Tibial nerve (tissue), 4 donors: ENCODE measurements at places on chromosomes 3 and 15.

- no peak for DNase-seq
Observed at GRCh38 chr15:37107744-37108380, 7.5 kb upstream of the MEIS2 start.

DNA sequence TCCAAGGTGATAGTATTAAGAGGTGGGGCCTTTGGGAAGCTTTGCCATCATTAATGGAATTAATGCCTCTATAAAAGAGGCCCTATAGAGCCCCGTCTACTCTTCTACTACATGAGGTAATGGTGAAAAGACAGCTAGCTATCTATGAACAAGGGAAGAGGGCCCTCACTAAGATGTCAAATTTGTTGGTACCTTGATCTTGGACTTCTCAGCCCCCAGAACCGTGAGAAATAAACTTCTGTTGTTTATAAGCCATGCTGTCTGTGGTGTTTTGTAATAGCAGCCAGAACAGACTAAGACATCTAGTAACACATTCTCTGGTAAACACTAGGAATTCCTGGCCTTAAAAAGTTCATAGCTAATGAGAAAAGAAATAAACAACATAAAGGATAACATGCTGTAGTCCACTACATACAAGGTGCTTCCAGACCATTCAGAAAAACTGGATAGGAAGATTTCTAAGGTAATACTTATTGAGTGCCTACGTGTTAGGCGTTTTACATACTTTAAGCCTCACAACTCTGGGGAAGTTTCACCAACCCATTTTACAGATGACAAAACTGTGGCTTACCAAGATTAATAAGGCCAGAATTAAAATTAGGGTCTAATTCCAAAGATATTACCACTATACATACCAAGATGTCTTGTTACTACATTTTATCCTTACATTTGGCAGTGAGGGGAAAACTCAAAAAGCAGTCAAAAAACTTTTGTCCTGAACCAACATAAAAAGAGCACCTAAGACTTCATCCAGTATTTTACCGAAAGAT, 3.2 kb downstream of the UBE3A start:
- no peak for DNase-seq

DNA sequence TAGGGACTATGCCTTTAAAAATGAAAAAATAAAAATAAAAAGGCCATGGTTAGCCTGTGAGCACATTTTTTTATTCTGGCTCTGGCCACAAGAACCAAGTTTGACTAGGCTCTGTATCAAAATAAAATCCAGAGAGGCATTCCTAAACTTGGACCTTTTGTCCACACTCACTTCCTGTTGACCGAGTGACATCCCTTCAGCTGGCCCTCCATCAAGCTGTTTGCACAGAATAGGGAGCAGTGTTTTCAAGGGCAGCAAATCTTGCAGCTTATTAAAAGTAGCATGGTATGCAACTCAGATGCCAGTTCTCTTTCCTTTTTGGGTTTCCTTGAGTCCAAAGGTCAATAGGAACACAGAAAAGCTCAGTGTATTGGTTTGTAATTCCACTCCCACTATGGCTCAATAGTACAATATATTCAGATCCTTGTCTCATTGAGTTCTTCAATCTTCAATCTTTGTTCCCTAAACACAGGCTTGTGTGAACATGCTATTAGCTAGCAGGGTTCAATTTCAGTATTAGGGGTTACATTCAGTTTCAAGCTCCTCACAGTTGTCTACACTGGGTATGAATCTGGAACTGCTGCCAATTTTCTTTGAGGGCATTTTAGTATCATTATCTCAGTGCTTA, 244.5 kb downstream of the RBMS3 start:
- DNase-seq = peak; percentile 65

DNA sequence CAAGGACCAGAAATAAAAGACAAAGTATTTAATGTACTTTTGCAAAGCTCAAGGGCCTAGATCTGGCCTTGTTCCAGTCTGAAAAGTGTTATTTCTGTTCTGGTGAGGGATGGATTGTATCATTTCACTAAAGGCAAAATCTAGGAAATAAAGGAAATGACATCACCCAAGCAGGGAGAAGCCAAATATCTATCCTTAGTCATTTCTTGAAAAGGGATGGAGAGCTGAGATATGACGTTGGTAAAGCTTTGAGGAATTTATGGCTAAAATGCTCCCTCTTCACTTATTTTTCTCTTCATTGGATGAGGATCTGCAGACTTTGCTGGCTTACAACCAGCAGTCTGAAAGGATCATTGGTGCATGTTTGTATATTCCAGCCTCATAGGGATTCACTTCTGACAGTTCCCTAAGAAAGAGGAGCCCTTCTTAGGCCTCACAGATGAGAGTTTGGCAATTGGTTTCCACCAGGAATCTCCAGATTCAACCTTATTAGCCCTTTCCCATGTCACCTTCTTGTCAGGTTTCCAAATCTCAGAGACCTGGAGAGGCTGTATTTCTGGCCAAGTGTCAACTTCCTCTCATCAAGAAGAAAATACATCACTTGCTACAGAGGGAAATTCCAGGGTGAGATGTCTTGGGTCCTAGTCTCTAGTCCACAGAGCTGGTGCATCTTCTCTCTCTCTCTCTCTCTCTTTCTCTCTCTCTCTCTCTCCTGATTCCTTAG, 93.7 kb upstream of the BOC start:
- DNase-seq = no peak

DNA sequence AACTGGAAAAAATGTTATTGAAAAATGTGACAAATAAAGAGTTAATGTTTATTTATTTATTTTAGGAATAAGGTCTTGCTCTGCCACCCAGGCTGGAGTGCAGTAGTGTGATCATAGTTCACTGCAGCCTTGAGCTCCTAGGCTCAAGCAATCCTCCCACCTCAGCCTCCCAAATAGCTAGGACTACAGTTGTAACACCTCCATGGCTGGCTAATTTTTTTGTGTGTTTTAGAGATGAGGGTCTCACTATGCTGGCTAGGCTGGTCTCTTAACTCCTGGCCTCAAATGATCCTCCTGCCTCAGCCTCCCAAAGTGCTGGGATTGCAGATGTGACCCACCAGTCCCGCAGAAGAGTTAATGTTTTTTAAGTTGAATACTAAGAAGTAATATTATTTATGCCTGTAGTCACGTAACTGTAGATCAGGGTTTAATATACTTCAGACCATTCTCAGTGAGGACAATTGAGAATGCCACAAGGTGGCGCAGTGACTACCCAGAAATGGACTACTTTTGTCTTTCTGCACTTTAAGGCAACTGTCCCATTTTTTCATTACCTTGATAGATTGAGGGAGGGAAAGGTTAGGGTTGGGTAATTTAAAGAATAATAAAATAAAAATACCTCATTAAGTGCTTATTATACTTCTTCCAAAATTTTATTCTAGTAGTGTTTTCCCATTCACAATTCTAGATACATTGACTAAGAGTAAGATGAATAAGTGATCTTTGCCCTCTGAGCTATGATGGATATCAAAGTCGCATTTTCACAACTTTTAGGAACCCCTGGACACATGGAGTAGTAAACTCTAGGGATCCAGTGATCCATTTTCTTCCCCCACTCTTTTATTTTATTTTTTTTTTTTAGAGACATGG, 6.0 kb downstream of the MUC13 start:
- peak; percentile 85 for DNase-seq

GRCh38 chr15:66859688-66860253, 157.7 kb downstream of the SMAD6 start:
- no peak for DNase-seq

DNA sequence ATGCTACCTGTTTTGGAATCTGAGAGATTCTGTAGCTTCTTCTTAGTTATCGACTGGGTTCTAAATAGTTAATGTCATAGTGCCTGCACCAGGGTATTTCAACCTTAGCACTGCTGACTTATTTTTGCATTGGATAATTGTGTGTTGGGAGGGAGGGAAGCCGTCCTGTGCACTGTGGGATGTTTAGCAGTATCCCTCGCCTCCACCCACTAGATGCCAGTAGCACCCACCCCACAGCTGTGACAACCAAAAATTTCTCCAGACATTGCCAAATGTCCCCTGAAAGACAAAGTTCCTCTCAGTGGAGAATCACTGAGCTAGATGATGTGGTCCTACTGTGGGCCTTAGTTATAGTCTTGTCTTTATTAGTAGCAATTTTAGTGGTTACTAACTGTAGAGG, 88.3 kb downstream of the TGFBR2 start:
- no peak for DNase-seq

DNA sequence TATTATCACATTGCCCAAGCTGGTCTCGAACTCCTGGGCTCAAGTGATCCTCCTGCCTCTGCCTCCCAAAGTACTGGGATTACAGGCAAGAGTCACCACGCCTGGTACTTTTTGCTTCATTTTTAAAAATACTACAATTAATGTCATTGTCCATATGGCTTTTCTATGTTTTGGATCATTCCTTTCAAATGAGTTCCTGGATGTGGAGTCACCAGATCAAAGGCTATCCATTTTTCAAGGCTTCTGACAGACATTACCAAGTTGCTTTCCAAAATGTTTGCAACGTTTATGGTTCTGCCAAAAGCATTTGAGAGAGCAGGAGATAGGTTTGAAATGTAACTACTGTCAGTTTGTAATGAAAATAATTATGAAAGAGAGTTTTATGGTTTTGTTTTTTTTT, 34.2 kb upstream of the BCL2L10 start:
- DNase-seq = no peak

DNA sequence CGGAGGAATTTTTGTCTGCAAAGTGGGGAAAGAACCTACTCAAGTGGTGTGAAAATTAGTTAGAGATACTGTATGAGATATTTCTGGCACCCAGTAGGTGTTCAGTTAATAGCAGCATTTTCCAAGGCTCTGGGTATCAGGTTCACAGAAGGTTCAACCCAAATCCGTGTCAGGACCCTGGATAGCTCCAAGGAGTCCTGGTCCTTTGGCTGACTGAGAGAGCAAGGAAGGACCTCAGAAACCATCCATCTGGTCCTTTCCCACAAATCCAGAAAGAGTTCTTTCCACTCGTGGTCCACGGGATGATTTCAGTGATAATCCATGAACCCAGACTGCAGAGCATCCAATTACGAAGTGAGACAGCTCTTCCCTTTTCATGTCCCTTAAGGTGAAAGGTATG, 51.4 kb downstream of the SLC6A11 start:
- DNase-seq = no peak
